ENCODE measurements at places on chromosomes 12 and 14.

DNA sequence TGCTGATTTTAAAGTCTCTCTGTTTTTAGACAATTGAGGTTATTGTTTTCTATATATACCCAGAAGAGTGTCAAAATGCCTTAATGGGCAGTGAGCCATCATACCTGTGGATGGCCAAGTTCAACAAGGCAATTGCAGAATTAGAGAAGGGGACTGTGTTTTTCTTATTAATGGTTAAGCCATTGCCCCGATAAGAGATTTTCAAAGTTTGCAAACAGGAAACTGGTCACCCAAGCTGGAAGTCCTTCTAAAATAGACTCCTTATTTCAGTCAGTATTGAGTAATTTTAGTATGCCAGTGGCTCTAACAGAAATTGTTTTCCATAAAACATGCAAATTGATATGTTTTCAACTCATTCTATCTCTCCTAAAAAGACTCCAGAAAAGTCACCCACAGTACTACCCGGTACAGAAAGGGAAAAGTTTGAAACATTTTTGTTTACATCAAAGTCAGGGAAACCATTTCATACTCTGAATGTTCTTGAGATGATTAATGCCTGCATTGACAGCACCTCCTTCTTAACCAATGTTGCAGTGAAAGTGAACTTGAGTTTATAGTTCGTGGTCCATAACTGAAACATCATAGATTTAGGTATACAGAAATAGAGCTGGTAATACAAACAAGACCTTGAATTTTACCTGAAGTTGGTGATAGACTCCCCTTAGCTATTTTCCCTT is 191.1 kb downstream of the TMX1 start:
- no peak for DNase-seq

- DNase-seq = no peak
Observed at GRCh38 chr14:43539210-43539609, 967.9 kb downstream of the FSCB start.

- no peak for DNase-seq
Observed at GRCh38 chr12:76189851-76190250, 105.4 kb upstream of the NAP1L1 start.

DNA sequence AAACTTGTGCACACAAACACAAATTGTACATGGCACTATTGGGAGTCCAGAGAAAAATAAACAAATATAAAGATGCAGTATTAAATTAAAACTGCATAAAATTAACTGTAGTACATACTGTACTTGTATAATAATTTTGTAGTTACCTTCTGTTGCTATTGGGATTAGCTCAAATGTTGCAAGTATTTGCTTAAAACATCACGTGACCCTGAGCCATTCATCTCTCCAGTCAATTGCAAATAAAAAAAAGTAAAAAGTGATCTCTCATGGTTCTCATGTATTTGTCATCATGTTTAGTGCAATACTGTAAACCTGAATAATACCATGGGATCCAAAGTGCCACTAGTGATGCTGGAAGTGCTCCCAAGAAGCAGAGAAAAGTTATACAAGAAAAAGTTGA is 88.1 kb upstream of the NAV3 start:
- no peak for DNase-seq

- peak; percentile 88 for DNase-seq
Observed at GRCh38 chr12:80485222-80485987, 41.4 kb downstream of the PTPRQ start.

GRCh38 chr12:13817131-13817530 is 164.3 kb downstream of the GRIN2B start:
- peak; percentile 50 for DNase-seq

DNA sequence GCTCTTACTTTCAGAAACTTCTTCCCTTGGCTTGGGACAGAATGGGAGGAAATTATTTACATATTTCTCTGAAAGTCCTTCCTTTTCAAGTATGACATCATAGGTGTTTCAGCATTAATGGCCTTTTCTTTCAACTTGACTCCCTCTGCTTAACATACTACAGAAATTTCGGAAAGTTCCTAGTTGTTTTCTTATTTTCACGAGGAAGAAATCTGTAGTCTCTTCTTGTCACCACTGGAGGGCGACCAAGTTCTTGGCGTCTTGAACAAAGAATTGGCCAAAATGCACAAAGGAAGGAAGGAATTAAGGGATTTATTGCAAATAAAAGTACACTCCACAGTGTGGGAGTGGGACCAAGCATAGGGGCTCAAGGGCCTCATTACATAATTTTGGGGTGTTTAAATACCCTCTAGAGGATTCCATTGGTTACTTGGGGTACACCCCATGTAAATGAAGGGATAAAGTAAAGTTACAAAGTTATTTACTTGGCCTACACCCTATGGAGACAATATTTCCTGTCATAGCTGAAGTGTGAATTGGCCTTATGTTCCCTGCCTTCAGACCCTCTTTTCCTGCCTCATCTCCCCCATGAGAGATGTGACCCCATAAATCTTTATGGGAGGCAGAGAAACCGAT is 70.4 kb downstream of the RPL10L start:
- DNase-seq = peak; percentile 5

DNA sequence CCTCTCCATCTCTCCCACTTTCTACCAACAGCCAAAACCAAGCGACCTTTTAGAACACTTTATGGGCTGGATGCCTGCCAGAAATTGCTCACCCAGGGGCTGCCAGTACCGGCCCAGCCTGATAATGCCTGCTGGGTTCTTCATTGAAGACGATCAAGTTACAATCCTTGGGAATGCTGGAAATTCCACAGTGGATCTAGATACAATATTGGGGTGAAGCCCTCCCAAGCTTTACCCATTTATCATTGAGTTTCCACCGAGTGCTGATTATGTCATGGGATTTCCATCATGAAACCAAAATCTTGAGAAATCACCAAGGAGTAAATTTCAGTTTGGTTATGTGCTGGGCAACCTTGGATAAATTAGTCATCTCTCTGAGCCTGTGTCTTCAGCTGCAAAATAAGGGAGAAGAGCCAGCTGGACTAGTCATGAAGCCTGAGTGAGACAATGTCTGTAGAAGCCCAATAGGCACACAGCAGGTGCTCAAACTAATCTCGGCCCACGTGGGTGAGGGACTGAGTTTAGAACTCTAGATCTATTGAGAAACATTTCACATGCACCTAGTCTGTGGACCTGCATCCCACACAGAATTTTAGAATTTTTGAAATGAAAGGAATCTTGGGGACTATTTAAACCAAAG is 75.5 kb upstream of the CLMN start:
- DNase-seq = no peak

DNA sequence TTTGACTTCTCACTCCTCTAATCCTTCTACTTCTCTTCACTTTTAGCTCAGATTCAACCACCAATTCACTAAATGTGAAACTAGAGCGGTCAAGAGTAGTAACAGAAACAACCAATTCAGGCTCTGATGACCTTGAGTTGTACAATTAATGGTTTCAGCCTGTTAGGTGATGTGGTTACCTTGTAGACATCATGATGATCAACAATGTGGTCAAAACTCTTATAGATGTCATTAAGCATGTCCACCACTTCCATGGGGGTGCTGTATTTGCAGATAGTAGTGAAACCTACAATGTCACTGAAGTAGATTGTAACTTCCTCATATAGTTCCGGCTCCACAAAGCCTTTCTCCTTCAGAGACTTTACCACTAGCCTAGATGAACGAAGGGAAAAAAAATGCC is 54.1 kb upstream of the PLBD1 start:
- DNase-seq = no peak

- no peak for DNase-seq
Observed at GRCh38 chr14:87122166-87122565, 870.8 kb downstream of the GALC start.

- no peak for DNase-seq
Observed at GRCh38 chr14:95531473-95531872, 3.4 kb upstream of the GLRX5 start.

- no peak for DNase-seq
Observed at GRCh38 chr12:16310934-16311333, 33.4 kb upstream of the SLC15A5 start.

- peak; percentile 87 for DNase-seq
Observed at GRCh38 chr12:85765453-85765869, 70.7 kb downstream of the RASSF9 start.

- DNase-seq = no peak
Observed at GRCh38 chr14:93723001-93723400, 65.3 kb downstream of the PRIMA1 start.

DNA sequence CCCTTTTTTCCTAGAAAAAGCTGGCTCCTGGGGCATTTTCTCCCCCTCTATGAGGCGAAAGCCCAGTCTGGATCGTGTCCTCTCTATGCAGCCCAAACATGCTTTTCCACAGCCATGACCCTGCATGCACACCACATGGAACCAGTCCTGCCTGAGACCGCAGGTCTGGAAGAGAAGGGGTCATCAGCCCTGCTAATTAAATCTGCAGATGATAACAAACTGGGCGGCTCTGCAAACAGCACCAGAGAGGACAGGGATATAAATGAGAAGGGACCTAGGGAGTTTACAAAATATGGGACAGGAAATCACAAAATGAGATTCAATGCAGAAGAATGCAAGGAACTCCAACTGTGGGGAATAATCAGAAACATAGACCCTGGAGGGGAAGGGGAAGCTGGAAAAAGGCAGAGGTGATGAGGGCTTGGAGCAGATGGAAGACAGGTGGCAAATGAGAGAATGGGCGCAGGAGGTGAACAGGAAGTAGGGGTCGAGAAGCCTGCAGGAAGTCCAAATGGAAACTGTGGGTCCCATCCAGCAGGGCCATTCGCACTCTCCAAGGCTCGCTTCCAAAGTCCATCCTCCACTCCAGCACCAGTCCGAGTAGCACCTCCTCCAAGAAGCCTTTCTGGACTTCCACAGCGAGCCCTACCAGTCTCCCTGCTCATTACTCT is 76.3 kb downstream of the ANO2 start:
- DNase-seq = no peak

Data from NCI-H146 (cell line).